DMS 273 treated with DMSO at 0.1 percent for 48 hours (cell line): ENCODE measurements at places on chromosomes 5 and 9.

DNA sequence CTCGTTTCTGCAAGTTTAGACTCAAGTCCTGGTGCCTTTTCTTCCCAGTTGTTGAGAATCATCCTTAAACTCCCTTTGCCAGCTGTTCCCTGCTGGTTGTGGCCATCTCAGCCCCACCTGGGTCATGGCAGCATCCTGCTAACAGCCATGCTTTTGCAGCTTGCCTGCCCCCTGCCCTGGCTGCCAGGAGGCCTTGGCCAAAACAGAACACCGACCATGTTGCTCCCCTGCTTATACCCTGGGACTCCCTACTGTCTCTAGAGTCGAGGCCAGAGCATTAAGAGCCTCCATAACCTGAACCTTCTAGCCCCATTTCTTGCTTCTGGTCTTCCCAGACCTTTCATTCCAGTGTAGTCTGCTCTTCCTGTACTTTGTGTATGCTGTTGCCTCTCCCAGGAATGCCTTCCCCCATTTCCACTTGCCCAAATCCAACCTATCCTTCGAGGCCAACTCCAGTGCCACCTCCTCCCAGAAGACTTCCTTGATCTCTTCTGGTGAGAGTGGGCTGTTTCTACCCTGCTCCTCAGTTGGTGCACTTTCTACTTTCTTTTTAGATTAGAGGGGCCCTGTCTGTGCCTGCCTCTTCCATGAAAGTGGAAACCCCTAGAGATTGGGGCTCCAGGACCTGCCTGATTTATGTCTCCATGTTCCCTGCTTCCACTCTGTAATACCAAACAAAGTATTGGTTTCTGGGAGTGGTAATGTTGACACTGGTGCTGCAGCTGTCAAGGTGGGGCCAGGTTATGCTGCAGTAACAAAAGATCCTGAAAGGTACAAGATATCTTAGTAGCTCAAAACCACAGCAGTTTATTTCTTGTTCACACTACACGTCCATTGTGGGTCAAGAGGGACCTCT is 88.2 kb downstream of the AMBP start:
- no peak for DNase-seq

GRCh38 chr5:32600054-32600622 is 14.8 kb downstream of the SUB1 start:
- DNase-seq, result no peak

GRCh38 chr9:5269249-5269715 is 35.2 kb downstream of the RLN2 start:
- no peak for DNase-seq

DNA sequence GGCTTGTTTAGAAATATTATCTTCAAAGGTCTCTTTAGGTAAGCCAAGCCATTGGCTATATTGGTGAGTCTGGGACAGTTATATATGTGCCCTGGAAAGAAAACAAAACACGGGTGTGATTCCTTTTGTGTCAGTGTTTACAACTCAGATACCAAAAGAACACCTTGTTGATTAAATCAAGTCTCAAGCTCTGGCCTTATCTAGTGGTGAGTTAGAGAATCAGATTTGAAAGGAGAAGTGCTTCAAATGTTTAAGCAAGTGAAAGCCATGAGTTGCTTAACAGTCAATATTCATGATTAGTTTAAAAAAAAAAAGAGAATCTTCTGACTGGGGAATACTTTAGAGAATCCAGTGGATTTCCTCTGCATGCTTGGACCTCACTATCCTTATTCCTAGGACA is 68.3 kb downstream of the IQGAP2 start:
- no peak for DNase-seq

DNA sequence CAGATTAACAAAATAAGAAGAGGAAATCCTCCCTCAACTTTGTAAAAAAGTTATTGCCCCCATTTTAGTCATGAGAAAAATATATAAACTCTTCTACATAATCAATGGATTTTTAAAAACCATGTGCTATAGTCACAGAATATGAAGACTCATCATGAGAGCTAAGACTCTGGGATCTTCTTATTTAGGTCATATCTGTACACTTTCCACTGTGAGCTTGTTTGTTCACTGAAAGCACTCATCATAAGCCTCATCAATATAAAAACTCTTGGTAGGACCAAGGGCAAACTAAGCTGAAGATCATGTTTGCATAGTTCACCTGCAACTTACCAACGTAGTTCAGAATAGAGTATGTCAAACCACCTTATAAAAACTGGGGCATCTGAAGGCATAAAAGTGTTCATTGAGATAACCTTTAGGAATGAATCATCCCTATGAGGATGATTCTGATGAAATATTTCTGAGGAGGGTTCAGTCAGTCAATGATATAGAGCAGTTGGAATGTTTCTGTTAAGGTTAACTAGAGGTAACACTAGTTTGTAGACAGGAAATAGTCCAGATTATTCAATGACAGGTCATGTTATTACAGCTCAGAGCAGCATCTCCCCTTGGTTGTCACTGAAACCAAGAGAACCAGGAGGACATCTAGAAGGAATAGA is 289.9 kb upstream of the SMC2 start:
- DNase-seq, result no peak

- DNase-seq, result no peak
Observed at GRCh38 chr5:142235870-142236672, 88.8 kb downstream of the SPRY4 start.

GRCh38 chr9:9437641-9438040 is 1175.2 kb downstream of the PTPRD start:
- no peak for DNase-seq

GRCh38 chr5:140251527-140251973 is 51.4 kb downstream of the PFDN1 start:
- DNase-seq, result no peak

DNA sequence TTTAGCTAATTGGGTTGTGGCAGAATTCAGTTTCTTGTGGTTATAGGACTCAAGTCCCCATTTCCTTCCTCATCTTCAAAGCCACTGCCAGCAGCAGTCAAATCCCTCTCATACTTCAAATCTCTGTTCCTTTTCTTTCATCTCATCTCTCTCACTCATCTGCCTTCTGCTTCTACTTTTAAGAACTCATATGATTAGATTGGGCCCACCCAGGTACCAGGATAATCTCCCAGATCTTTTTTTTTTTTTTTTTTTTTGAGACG is 8.0 kb upstream of the REEP5 start:
- DNase-seq, result no peak

GRCh38 chr5:140217299-140218026 is 42.5 kb downstream of the CYSTM1 start:
- DNase-seq, result no peak

DNA sequence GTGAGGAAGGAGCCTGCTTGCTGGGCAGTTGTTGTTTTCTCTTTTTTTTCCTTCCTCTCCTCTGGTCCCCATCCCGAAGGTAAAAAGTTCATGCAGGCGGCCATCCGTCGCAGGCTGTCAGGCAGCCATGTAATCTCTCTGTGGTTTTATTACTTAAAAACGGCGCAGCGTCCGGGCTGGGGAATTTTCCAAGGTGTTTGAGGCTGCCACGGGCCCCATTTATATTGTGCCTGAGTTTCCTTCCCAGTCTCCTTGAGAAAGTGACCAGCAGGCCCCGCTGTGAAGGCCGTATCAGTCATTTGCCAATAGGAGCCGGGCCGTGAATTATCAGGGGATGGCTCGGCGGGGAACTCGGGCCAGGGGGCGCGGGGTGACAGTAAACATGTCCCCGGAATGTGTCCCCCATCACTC is 289.7 kb downstream of the PBX3 start:
- DNase-seq, result no peak

- no peak for DNase-seq
Observed at GRCh38 chr5:153460421-153460820, 30.0 kb upstream of the GRIA1 start.

DNA sequence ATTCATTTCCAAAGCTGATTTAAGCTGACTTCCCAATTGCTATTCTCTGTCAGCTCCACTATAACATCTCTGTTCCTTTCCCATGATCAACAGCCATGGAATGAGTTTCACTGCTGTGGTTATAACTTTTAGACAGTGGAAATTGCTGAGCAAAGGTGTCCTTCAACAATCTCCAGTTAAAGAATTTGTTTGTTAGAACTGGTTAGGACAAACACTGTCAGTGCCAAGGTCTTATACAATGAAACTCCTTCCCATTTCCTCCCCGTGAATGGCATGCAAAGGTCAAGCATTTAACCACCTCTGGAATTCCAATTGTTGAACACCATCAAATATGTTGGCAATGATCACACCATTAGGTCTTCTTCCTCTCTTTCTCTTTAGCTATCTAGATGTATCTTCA is 45.7 kb upstream of the GHR start:
- no peak for DNase-seq

DNA sequence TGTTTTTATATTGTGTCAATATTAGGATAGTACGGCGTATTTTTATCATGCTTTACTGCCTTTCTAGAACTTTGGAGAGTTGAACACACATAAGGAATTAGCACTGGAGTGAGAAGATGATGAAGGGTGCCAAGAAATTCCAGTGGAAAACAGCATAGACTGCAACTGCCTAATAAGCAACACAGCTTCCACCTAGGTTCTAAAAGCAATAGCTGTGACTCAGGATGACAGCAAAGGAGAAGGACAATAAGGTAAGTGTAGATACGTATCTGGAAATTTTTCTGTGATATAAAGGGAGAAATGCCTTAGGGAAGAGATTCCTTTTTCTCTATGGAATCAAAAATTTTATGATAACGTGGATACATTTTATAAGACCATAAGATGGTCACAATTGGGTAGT is 7.4 kb downstream of the PTPRD start:
- DNase-seq, result no peak

GRCh38 chr5:55141945-55142690 is 17.9 kb upstream of the GPX8 start:
- no peak for DNase-seq

- no peak for DNase-seq
Observed at GRCh38 chr9:94767331-94768072, 41.0 kb downstream of the AOPEP start.

- no peak for DNase-seq
Observed at GRCh38 chr5:150144879-150145278, 10.8 kb downstream of the PDGFRB start.
